A673 (cell line): ENCODE measurements at places on chromosomes 12 and 14. TPM values are rescaled to one million over a fixed set of nuclear protein-coding genes. Genes with fewer than 3 reads are reported as not detected.

- H3K4me1 ChIP-seq = no peaks in the 10 kb centered on the region
- H3K27me3 ChIP-seq = no peaks in the 10 kb centered on the region
- H3K36me3 ChIP-seq = no peaks in the 10 kb centered on the region
- no peak overlapping the region for H3K27ac ChIP-seq
- no peak overlapping the region for H3K4me3 ChIP-seq
Measured at GRCh38 chr14:72123755-72124154, 191.5 kb downstream of the RGS6 start.

Gene HSPB8
- total RNA-seq = 0.13 and 0.42 TPM in 2 replicates

GRCh38 chr14:99213101-99213500 lies 58.9 kb downstream of the BCL11B start:
- peak; percentile 75 for DNase-seq
- peaks cover 58% of the 10 kb centered on the region for H3K4me1 ChIP-seq
- H3K36me3 ChIP-seq = peaks cover 26% of the 10 kb centered on the region
- H3K27ac ChIP-seq = peak overlapping the region; percentile 52

- no peak overlapping the region for H3K27ac ChIP-seq
- no peak overlapping the region for H3K4me3 ChIP-seq
- peaks cover 22% of the 10 kb centered on the region for H3K27me3 ChIP-seq
- no peaks in the 10 kb centered on the region for H3K4me1 ChIP-seq
Measured at GRCh38 chr12:3565985-3566384, 75.0 kb downstream of the PRMT8 start.

- DNase-seq = no peak
- no peak overlapping the region for H3K27ac ChIP-seq
- H3K36me3 ChIP-seq = no peaks in the 10 kb centered on the region
- H3K27me3 ChIP-seq = peaks cover 3% of the 10 kb centered on the region
- H3K4me3 ChIP-seq = no peak overlapping the region
- no peaks in the 10 kb centered on the region for H3K4me1 ChIP-seq
Measured at GRCh38 chr12:128415036-128415560, 148.1 kb downstream of the TMEM132C start.

DNA sequence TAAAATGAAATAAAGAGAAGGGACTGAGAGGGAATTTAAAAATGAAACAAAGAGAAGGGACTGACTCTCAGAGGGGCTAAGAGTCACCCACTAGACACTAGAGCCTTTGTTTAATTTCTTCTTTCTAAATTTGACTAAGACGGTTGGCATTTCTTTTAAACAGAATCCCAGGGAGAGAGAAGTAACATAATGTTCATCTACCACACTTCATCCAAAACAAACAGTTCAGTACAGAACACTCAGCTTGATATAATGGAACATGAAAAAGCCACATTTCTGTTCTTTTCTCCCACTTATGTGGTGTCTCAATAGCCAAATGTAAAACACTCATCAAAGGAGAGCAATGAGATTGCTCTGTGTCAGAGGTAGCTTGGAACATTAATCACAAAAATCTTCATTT lies 10.1 kb upstream of the NT5DC3 start:
- no peaks in the 10 kb centered on the region for H3K36me3 ChIP-seq
- no peak for DNase-seq
- no peaks in the 10 kb centered on the region for H3K27me3 ChIP-seq
- no peaks in the 10 kb centered on the region for H3K4me1 ChIP-seq
- no peak overlapping the region for H3K4me3 ChIP-seq
- H3K27ac ChIP-seq = no peak overlapping the region

GRCh38 chr12:105567061-105567460 lies 236.6 kb downstream of the C12orf75 start:
- DNase-seq = no peak
- no peak overlapping the region for H3K4me3 ChIP-seq
- no peak overlapping the region for H3K27ac ChIP-seq
- no peaks in the 10 kb centered on the region for H3K27me3 ChIP-seq
- H3K4me1 ChIP-seq = no peaks in the 10 kb centered on the region
- H3K36me3 ChIP-seq = no peaks in the 10 kb centered on the region

Gene THTPA
- total RNA-seq = 12.3 and 18.9 TPM in 2 replicates

- no peak overlapping the region for H3K4me3 ChIP-seq
- H3K27ac ChIP-seq = no peak overlapping the region
- DNase-seq = no peak
- H3K4me1 ChIP-seq = no peaks in the 10 kb centered on the region
- peaks cover 60% of the 10 kb centered on the region for H3K36me3 ChIP-seq
- H3K27me3 ChIP-seq = no peaks in the 10 kb centered on the region
Measured at GRCh38 chr14:77752799-77753516, 8.0 kb downstream of the SNW1 start.

GRCh38 chr12:623865-624372 lies 39.3 kb downstream of the NINJ2 start:
- no peak overlapping the region for H3K27ac ChIP-seq
- H3K36me3 ChIP-seq = no peaks in the 10 kb centered on the region
- no peak for DNase-seq
- H3K4me1 ChIP-seq = no peaks in the 10 kb centered on the region
- H3K27me3 ChIP-seq = no peaks in the 10 kb centered on the region

DNA sequence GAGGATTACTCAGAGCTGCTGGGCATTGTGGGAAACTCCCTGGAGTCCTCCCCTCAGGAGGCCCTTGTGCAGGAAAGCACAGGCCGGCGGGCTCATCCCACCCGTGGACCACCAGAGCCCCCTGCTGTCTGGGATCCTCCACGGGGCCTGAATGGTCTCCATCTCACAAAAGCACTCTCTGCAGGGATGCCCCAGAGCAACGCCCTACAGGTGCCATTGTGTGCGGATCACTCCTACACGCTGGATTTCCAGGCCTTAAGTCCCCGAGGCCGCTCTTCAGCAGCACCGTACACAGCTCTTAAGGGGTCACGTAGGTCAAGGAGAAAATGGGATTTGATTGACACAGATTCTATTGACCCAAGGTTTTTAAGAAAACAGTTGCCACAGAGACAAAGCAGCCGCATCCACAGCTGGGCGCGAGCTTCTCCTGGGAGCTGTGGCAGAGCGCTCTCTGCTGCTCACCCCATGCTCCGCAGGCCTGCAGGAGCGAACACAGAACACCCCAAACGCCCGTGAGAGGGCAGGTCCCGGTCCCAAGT lies 36.7 kb upstream of the RIMBP2 start:
- no peak for DNase-seq
- no peaks in the 10 kb centered on the region for H3K36me3 ChIP-seq
- H3K4me1 ChIP-seq = no peaks in the 10 kb centered on the region
- no peak overlapping the region for H3K27ac ChIP-seq
- H3K4me3 ChIP-seq = no peak overlapping the region

DNA sequence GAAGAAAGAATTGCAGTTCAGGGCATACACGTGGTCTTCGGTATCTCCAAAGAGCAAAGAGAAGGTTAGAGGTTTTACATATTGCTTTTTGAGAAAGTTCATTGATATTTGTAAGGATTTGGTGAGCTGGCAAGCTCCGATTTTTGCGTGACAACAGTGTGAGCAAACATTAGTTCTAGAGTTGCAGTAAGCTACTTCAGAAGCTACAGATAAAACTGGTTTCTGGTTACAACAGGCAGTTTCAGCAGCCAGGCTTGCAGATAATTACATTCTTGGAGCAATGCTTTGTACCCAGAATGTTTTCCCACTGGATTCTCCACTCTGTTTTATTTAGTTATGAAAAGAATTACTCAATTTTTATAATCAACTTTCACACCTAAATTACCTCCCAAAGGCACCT lies 28.2 kb downstream of the KLRK1 start:
- peak overlapping the region; percentile 44 for H3K27ac ChIP-seq
- H3K36me3 ChIP-seq = no peaks in the 10 kb centered on the region
- no peak overlapping the region for H3K4me3 ChIP-seq
- peaks cover 28% of the 10 kb centered on the region for H3K4me1 ChIP-seq
- H3K27me3 ChIP-seq = no peaks in the 10 kb centered on the region

DNA sequence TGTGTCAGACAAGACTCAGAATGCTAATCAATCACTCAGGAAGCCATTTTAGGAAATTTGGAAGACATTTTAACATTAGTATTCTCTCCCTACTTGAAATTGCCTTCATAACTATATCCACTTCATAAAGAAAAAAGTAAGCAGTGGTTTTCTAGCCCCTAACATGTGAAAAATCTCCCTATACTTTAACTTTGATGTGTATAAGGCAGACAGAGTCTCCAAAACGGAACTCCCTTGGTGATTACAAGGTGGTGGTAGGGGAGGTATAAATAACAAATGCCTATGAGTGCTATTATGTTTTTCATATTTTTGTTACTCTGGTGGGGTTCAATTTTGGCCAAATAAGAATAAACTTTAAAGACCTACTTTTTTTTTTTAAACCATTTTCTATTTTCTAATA lies 300.3 kb downstream of the BTG1 start:
- H3K4me1 ChIP-seq = no peaks in the 10 kb centered on the region
- no peak overlapping the region for H3K4me3 ChIP-seq
- no peak overlapping the region for H3K27ac ChIP-seq
- no peak for DNase-seq
- H3K36me3 ChIP-seq = no peaks in the 10 kb centered on the region

Gene CCDC38
- total RNA-seq = 0.24 and 0.26 TPM in 2 replicates

Gene KRT85
- not detected in 2 replicates for total RNA-seq

DNA sequence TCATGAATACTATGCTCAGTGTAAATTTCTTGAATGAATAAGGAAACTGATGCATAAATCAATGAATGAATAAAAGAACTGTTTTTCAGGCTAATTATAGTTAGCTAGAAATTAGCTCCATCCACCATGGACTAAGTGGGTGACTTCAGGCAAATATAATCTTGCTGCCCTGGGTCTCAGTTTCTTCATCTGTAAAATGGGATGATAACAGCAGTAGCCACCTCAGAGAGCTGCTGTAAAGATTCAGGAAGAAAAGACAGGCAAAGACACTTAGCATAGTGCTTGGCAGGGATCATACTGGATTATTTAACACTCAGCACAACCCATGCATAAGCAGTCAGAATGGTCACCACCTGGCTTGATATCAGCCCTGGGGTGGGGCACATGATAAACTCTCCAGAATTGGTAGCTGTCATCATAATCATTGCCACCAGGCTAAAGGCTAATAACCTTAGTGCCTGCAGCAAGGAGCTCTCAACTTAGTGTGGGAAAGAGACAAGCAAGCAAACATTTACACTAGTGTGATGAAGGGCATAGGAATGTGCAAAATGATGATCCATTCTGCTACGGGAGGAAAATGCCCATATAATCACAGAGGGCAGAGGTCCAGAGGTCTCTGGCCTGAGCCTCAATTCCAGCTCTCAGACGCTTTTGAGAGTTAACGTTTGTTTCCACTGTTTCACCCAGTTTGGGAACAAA lies 234.7 kb upstream of the TBX3 start:
- no peaks in the 10 kb centered on the region for H3K27me3 ChIP-seq
- H3K4me1 ChIP-seq = no peaks in the 10 kb centered on the region
- H3K27ac ChIP-seq = no peak overlapping the region
- H3K36me3 ChIP-seq = no peaks in the 10 kb centered on the region
- DNase-seq = no peak
- no peak overlapping the region for H3K4me3 ChIP-seq

GRCh38 chr14:60051721-60052221 lies 40.0 kb upstream of the PCNX4 start:
- peak; percentile 2 for DNase-seq
- H3K27ac ChIP-seq = no peak overlapping the region
- no peaks in the 10 kb centered on the region for H3K36me3 ChIP-seq
- peaks cover 6% of the 10 kb centered on the region for H3K4me1 ChIP-seq
- no peak overlapping the region for H3K4me3 ChIP-seq

DNA sequence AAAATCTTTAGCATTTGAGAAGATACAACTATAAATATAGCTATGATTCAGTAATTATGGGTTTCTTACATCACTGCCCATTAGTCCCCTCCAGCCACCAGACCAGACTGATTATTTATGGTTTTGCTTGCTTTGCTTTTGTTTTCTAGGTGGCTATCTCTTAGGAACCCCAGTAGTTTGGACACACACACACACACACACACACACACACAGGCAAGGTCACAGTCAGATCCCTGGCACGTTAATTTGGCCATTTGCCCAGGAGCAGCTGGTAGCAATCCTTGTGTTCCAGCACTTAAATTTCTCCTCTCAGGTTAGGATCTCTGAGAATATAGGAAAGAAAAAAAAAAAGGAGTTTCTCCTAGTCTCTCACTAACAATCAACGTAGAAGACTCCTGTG lies 90.2 kb upstream of the RESF1 start:
- H3K4me3 ChIP-seq = no peak overlapping the region
- no peaks in the 10 kb centered on the region for H3K36me3 ChIP-seq
- H3K27ac ChIP-seq = no peak overlapping the region
- no peaks in the 10 kb centered on the region for H3K4me1 ChIP-seq
- no peaks in the 10 kb centered on the region for H3K27me3 ChIP-seq

- H3K36me3 ChIP-seq = no peaks in the 10 kb centered on the region
- peak; percentile 76 for DNase-seq
- H3K27me3 ChIP-seq = no peaks in the 10 kb centered on the region
- H3K4me1 ChIP-seq = peaks cover 58% of the 10 kb centered on the region
- no peak overlapping the region for H3K4me3 ChIP-seq
Measured at GRCh38 chr12:89082370-89082753, 269.9 kb downstream of the DUSP6 start.

Gene ESPL1
- 99.1 and 105 TPM in 2 replicates for total RNA-seq

GRCh38 chr12:53344487-53344823 lies 8.3 kb upstream of the SP7 start:
- H3K27ac ChIP-seq = no peak overlapping the region
- no peak for DNase-seq
- H3K4me1 ChIP-seq = peaks cover 13% of the 10 kb centered on the region
- H3K27me3 ChIP-seq = no peaks in the 10 kb centered on the region
- no peaks in the 10 kb centered on the region for H3K36me3 ChIP-seq

- no peaks in the 10 kb centered on the region for H3K27me3 ChIP-seq
- H3K27ac ChIP-seq = no peak overlapping the region
- no peaks in the 10 kb centered on the region for H3K36me3 ChIP-seq
- H3K4me1 ChIP-seq = no peaks in the 10 kb centered on the region
- no peak for DNase-seq
Measured at GRCh38 chr14:100561005-100561404, 26.2 kb downstream of the BEGAIN start.

Gene PSMC6
- 177 and 190 TPM in 2 replicates for total RNA-seq

DNA sequence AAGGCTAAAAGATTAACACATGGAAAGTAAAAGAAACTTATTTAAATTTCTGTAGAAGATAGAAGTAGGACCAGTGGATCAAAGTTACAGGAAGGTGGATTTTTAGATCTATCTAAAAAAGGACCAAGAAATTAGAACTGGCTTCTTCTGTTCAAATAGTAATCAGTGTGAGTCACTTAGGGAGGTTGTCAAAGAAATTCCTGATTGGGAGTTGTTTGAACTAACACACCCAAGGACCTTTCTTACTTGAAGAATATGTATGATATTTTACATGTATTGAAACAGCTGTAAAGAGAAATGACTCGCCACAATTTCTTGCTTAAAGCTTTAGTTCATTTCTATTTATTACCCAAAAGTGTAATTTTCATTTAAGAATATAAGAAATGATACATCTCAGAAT lies 256.9 kb downstream of the RAD51B start:
- no peak for DNase-seq
- H3K27ac ChIP-seq = no peak overlapping the region
- H3K4me1 ChIP-seq = no peaks in the 10 kb centered on the region
- no peaks in the 10 kb centered on the region for H3K36me3 ChIP-seq
- no peaks in the 10 kb centered on the region for H3K27me3 ChIP-seq
